ENCODE measurements at places on chromosomes 2 and 18.

GRCh38 chr2:124426625-124427024 is 401.5 kb downstream of the CNTNAP5 start:
- no peak for DNase-seq

- DNase-seq: no peak
These were observed 109.1 kb downstream of the CPO start for GRCh38 chr2:207048416-207048815.

GRCh38 chr2:199875400-199875799 is 24.4 kb upstream of the FTCDNL1 start:
- DNase-seq: no peak

DNA sequence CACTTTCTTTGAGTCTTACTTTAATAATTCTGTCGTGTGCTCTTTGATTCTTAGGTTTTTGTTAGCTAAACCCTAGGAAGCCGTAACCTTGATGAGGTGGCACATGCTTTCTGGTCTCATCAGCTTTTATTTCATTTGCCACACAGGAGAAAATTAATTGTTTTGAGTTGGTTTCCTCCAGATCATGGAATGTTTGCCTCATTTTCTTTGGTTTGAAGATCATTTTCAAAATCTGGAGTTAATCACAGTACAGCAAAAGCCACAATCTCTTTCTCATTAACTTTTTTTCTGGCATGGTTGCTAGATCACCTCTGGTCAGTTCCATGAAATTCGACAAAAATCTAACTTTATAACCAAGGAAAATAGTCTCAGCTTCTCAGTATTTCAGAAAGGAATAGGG is 182.9 kb downstream of the MYO1B start:
- no peak for DNase-seq
